ENCODE measurements at places on chromosomes 5 and 9. TPM values are rescaled to one million over a fixed set of nuclear protein-coding genes. Genes with fewer than 3 reads are reported as not detected.

ANKRD55 gene
- total RNA-seq = not detected

HMGCS1 gene
- total RNA-seq = 50.4 TPM

IQGAP2 gene
- total RNA-seq = 1.2 TPM

SPARC gene
- 20.7 TPM for total RNA-seq

FBXO4 gene
- 5.6 TPM for total RNA-seq

HEXB gene
- 112 TPM for total RNA-seq

NRARP gene
- total RNA-seq = 4.1 TPM

ALDH1A1 gene
- 5,173 TPM for total RNA-seq

UNC5A gene
- 0.38 TPM for total RNA-seq

DOCK8 gene
- 0.23 TPM for total RNA-seq

ZNF366 gene
- total RNA-seq = not detected

FAM221B gene
- total RNA-seq = not detected

DEPDC1B gene
- total RNA-seq = 18.3 TPM

MAMDC2 gene
- 0.29 TPM for total RNA-seq
